ENCODE measurements at places on chromosomes 7 and 10.

- DNase-seq, result no peak
These were observed 48.3 kb upstream of the FAM171A1 start for GRCh38 chr10:15419279-15419874.

DNA sequence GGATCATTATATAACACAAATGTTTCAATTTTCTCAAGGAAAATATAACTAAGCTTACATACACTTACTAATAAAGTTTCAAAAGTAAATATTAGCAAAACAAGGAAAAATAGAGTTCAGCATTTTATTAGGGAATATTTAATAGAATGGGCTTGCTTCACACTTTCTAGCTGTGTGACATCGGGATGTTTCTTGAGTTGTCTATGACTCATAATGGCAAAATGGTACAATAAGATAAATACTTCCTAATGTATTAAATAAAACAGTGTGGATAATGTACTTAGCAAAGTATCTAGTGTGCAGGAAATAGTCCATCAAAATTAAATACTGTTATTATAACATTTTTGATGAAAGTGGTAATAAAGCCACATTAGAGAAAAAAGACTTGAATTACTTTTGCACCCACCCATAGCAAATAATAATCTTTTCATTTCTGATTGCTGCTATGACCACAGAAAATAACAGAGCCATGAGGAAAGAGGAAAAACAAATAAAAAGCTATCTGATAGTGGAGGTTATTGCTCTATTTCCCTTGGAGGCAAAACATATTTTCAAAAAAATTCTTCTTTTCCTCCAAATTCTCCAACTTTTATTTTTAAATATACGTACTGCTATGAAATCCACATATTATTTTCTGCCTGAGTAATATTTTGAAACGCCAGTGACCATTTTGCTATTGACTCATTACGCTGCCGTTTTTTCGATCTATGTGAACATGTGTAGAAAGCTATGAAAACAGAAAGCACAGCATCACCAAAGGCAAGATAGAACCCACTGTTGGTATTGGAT is 272.9 kb upstream of the KLF6 start:
- DNase-seq, result no peak

- DNase-seq, result no peak
These were observed 55.3 kb downstream of the TBATA start for GRCh38 chr10:70729763-70730357.

DNA sequence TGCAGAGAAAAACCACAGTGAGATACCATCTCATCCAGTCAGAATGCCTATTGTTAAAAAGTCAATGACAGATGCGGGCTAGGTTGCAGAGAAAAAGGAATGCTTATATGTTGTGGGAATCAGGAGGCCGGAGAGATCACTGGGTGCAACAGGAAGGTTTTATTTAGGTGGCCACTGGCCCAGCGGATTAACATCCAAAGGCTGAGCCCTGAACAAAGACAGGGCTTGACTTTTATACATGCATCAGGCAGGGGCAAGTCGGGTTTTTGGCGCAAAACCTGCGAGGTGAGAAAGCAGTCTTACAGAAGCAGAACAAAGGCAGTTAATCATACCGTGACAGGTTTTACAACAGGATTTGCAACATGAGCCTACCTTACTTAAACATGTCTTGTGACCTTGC is 620 bp downstream of the ZNF117 start:
- no peak for DNase-seq

DNA sequence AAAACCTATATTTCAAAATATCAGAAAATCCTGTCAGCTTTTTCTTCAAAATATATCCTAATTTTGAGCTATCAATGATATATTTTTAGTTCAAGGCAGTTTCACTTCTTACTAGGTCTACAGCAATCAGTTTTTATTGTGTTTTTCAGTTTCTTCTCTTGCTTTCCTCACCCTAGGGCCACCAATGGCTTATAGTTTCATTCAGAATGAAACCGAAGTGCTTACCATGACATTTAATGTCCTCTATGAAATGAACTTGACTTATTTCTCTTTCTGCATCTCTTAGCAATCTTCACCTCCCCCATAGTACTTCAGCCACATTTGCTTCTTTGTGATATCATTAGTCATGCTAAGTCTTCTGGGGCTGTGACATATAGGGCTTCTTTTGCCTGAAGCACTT is 100.3 kb downstream of the ARL5B start:
- no peak for DNase-seq

DNA sequence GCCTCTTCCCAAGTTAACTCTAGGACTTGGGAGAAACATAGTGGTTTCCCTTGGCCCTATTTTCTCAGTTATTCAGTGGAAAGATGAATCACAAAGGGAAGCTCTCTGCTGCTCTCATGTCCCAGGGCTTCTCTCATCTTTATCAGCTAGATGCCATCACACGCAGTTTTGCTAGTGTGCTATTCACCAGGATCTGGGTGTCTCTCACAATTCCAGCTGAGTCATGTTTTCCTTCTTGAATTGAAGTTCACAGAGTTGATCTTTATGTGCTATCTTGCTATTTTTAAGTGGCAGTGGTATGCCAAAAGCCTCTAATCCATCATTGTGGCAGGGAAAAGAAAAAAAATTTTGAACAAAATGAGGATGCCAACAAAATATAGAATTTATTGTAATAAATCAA is 101.3 kb downstream of the TWIST1 start:
- no peak for DNase-seq

- no peak for DNase-seq
These were observed 76.0 kb downstream of the ATE1 start for GRCh38 chr10:121851786-121852185.

- DNase-seq, result no peak
These were observed 6.1 kb upstream of the NCAPG2 start for GRCh38 chr7:158710651-158711102.

DNA sequence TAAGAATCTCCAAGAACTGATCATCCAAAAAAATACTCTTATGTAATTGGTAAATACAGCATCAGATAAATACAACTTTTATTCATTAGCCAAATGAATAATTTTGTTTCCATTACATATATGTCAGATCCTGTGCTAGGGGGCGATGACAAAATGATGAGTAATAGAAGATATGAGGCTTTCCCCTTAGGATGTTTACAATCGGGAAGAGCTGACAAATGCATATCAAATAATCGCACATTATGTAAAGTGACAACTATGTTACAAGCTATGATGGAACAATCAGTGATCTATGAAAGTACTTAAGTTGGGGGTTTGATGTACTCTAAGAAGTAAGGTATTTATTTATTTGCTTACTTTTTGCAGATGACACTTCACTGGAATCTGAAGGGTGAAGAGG is 465.6 kb upstream of the VSTM2A start:
- peak; percentile 0 for DNase-seq

GRCh38 chr10:99537989-99538917 is 5.5 kb downstream of the NKX2-3 start:
- DNase-seq, result no peak

- DNase-seq, result no peak
These were observed 43.0 kb downstream of the GNA12 start for GRCh38 chr7:2800931-2801688.

DNA sequence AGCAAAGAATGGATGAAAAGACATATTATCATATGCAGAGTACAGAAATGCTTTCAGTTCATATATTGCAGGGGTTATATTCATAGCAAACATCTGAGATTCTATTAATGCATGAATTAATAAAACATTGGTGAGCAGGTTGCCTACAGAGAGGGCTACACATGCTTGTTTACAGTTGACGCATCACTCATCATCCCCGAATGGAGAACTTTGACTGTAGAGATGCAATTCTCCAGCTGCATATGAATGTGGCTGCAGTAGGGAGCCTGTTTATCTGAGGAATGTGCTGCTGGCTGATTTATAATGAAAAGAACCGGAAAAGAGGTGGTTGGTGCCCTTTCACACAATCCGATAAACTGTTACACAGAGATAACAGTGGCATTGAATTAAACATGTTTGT is 116.5 kb downstream of the GRM3 start:
- no peak for DNase-seq

DNA sequence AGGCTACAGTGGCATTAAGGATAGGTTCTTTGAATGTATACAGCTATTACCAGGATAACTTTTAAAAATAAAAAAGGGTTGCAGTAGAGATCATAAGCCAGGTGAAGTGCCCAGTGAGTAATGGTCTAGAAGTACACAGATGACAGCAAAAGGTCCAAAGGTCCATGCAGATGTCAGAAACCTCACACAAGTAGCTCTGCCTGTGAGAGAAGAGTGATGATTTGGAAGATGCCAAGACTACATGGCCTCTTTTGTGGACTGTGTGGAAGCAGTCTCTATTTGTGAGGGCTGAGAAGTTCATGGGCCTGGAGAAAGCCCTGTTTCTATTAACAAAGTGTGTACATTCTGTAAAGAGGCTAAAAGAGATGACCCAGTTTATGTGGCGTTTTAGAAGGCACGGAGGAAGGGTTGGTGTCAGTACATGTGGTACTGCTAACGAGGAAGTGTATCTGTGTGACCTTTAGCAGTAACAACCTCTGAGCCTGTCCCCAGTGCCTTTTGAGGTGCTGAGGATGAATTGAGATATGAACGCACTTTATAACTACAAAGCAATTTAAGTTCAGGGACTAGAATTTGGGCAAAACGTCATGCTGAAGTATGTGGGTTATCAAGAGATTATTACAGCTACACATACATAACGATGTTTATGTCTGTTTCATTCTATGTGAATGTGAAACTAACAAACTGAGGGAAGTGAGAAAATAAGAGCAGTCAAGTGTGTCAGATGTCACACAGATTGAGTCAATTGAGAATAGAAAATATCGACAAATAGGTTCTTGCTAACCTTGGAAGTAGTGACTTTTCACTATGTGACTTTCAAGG is 7.6 kb downstream of the CYCS start:
- no peak for DNase-seq

DNA sequence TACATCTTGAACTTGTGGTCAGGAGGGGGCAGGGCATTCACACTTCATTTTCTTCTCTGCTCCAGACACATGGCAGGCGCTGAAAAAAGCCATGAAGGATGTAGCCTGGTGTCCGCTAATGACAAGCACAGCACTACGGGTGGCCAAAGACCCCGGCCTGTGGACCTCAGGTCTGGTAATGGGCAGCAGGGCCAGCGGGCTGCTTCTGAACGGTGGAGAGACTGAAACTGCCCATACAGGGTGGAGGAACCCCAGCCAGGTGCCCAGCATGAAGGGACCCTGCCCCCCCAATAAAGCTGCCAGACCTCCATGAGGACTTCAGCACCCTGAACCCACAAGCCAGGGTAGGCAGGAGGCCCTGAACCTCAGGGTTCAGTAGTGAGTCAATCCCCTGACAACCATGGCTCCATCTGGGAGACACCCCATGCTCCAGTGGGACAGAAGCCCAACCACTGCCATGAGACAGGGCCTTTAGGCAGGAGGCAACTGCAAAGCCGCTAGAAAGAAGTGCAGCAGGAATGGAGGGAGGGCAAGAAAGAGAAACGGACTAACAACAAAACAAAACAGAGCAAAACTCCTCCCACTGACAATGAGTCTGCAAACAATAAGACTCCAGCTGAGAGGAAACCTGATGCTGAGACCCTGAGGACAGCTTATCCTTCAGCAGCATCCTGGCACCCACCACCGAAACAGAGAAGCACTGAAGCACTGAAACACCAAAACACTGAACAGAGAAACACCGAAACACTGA is 140.2 kb upstream of the PPP2R2D start:
- no peak for DNase-seq

DNA sequence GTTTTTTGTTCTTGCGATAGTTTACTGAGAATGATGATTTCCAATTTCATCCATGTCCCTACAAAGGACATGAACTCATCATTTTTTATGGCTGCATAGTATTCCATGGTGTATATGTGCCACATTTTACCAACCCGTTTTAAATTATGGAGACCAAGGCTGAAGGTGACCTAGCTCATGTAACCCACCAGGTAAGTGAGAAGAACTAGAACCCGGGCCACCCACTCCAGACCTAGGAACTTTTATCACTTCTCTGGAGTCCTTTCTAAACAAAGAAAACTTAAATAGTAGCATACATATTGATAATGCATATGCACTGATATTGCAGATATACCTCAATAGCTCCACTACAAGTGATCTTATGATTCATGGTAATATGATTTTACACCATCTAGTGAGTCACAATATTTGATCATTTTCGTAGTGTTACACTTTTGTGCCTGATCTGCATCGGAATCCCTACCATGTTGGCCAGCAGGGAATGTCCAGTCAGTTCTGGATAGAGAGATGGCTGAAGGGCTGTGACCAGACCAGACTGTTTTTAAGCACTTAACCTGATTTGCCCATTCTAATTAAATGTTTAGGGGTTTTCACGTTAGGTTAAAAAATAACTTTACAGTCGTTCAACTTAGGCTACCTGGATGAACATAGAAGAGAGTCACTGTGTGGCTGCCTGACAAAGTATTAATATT is 15.2 kb downstream of the CUZD1 start:
- DNase-seq, result no peak

Data from HS-5 (cell line).